Activated T-helper 17 cell treated with anti-CD3 and anti-CD28 coated beads, Interleukin-2, amount 50 U/mL, for 72 hours (primary cell): ENCODE measurements at places on chromosomes 7 and 10.

GRCh38 chr10:28883741-28884423 is 206.6 kb downstream of the BAMBI start:
- ATAC-seq = no peak

- no peak for ATAC-seq
These were observed 81.9 kb upstream of the CALN1 start for GRCh38 chr7:72493850-72494661.

DNA sequence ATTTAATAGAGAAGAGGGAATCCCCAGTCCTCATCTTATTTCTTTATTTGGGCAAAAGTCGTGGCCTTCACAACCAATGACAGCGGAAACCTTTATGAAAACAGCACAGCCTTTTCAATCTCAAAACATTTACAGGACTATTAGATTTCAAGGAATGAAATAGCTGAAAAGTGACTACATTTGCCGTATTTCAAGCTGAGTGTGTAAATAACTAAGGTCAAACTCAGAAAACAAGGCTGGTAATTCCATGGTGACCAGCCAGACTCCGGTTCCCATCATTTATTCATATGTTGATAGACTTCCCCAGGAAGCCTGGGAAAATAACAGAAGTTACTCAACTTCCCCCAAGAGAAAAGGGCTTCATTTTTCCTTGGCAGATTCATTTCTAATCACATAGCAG is 457.3 kb upstream of the NFE2L3 start:
- ATAC-seq = no peak

GRCh38 chr7:137846827-137847567 is at the start of gene DGKI:
DGKI (minus strand) TSS chr7:137846974.
- peak; percentile 23 for ATAC-seq

GRCh38 chr7:12557282-12557681 is 13.2 kb upstream of the SCIN start:
- no peak for ATAC-seq

DNA sequence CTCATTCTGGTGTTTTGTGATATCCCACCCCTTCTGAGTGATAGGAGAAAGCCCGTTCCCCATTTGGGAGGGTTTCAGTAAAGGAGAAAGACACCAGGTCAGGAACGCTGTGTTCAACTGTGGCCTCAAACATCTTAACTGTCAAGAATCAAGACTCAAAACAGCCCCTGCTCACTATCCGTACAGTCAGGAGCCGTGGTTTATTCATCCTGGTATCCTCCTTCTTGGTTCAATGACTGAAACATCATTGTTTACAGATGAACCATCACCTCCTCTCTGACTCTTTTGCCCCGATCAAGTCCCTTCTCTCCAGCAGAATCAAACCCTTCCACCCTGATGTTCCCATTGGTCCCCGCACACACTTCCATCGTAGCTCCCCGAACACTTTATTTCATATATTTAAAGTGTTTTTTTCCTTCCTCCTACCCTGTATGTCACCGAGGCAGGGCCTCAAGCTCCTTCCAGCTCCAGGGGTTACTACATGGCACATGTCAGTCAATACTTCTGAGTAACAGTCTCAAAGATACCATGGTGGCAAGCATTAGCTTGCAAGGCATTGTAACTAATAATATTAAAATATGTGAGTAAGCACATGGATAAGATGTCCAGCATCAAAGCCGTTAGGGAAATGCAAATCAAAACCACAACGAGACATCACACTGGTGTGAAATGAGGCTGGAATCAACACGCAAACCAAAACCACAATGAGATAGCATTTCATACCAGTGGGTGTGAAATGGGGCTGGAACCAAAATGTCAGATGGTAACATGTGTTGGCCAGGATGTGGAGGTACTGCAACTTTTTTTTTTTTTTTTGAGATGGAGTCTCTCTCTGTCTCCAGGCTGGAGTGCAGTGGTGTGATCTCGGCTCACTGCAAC is 124.7 kb upstream of the C1QL3 start:
- ATAC-seq = peak; percentile 83

GRCh38 chr7:983004-983615 is at the start of gene CYP2W1:
CYP2W1 (plus strand) TSS chr7:983181; CDS start chr7:983212, 31 bp downstream.
- ATAC-seq = no peak

DNA sequence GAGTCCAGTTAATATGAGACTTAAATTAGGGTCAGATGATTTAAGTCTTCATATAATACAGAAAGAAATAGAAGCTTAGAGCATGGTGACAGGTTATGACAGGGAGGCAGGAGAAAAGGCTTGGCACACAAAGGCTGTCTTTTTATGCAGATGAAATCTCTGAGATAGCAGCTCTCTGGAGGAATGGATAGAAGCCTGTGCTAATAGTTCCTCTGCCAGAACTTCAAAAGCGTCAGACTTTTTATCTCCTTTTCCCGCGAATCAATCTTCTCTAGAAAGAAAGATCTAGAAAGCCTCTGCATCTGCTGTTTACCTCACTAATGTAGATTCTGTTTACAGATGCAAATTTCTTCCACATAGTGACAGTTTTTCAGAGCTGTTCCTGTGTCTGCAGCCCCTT is 1106.2 kb downstream of the XPNPEP1 start:
- no peak for ATAC-seq

GRCh38 chr10:24947304-24948097 is 4.9 kb downstream of the PRTFDC1 start:
- ATAC-seq = peak; percentile 89

DNA sequence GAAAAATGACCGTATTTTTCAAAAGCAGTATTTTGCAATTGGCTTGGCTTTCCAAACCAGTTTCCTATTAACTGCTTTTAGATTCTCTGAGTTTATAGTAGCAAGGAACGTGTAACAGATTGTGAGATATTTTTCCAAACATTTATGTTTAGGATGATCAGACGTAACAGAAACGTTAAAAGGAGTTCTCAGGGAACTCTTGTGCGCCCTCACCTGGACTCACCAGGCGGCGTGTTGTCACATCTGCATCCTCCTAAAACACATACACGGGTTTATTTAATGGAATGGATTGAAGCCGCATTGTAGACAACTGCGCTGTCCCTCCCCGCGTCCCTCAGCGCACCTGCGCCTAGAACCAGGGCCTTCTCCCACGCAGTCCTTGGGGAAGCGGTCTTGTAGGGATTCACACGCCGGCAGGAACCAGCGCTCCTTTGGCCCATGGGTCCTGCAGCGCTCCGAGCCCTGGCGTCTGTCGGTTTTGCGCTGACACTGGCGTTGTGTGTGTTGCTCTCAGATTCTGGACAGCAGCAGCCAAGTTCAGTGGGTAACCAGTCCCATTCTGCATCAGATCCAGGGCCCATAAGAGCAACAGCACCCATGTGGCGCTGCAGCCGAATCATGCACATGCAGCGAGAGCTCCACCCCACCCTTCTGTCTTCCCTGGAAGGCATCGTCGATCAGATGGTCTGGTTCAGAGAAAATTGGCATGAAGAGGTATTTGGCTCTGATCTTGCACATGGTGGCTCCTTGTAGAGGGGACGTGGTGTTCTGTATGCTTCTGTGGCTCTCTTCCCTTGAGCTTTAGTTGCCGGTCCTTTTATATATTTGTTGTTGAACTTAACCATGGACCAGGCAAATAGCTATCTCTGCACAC is 114.9 kb downstream of the TRRAP start:
- no peak for ATAC-seq

- ATAC-seq = no peak
These were observed 7.8 kb upstream of the POR start for GRCh38 chr7:75906991-75907667.

GRCh38 chr10:44990965-44991364 is 9.8 kb upstream of the ZNF22 start:
- no peak for ATAC-seq

GRCh38 chr7:112699725-112700513 is 90.3 kb downstream of the TMEM168 start:
- no peak for ATAC-seq

- ATAC-seq = no peak
These were observed 84.2 kb upstream of the DDC start for GRCh38 chr7:50649259-50649885.

DNA sequence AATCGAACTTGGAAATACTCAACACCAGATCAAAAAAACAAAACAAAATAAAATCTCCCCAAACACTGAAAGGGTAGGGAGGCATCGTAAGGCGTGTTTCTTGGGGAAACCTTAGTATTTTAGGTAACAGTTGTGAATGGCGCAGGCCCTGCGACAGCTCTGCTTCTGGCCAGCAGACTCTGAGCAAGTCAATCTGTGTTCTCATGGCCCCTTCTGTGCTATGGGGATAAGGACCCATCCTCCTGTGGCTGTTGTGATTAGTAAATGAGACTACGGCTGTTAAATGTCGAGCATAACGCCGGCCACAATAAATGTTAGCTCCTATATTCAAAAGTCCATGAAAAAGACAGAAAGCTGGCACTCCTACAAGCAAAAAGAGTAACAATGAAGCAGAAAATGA is 27.0 kb downstream of the RPP38 start:
- no peak for ATAC-seq
